ENCODE measurements at places on chromosomes 5 and 9.

DNA sequence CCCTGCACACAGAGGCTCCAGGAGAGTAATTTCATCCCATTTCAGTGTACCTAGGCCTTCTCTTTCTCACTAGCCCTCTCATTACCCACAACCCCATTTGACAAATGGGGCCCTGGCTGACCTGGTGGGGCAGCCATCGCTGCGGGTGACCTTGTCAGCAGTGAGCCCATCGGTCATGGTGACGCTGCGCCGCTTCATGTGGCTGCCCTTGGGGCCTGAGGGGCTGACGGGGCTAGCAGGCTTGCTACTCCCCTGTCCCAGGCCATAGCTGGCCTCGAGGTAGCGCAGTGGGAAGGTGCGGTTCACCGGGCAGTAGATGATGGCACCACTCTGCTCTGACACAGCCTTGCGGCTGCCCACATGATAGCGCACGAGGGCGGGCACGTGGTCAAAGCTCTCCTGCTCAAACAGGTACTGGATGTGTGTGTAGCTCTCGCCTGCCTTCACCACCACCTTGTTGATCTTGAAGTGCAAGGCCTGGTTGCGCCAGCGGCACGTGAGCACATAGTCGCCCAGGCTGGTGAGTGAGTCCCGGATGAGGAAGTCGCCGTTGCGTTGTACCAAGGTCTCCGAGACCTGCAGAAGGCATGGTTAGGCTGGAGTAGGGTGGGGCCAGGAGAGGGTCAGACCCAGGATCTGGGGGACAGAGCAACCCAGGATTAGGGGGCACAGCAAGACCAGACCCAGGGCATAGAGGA is 14.1 kb upstream of the TOR2A start:
- no peak for DNase-seq

GRCh38 chr5:135188233-135188914 is 154.3 kb upstream of the PITX1 start:
- DNase-seq: no peak

GRCh38 chr9:90964101-90965020 is 162.7 kb downstream of the SYK start:
- no peak for DNase-seq

- peak; percentile 66 for DNase-seq
These were observed 693.5 kb downstream of the PTPRD start for GRCh38 chr9:9919174-9919775.

DNA sequence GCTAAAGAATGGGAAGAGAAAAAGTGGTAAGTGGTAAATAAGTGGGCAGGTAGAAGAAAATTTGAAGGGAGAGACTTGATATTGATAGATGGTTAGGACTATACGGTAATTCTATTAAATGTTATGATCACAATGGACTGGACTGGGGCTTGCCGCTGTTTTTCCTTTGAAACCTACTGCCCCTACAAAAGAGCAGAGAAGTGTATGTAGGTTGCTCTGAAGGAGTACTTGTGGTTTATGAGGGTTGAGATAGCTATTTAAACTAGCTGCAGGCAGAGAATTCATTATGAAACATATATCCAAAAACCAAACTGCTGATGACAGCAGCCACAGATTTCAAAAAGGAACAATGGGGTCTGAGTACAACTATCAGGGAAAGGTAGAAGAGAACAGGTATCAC is 16.8 kb upstream of the HK3 start:
- no peak for DNase-seq

DNA sequence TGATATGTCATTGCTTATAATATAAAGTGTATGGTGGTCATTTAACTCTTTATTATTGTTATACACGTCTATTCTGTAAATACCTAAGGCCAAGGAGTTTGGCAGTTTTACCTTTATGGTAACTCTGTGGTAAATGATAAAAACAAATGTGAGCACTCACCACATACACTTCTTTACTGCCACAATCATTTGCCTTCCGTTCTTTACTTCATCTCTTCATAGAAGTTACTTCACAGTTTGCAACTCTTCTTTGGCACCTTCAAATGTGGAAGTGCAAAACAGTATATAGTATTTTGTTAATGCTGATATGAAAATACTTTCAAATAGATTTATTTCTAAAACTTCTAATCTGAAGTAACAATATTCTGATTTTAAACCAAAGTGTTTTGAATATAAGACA is 4.4 kb upstream of the MEF2C start:
- DNase-seq: no peak

GRCh38 chr5:21661184-21661583 is 1192.0 kb downstream of the CDH12 start:
- no peak for DNase-seq

DNA sequence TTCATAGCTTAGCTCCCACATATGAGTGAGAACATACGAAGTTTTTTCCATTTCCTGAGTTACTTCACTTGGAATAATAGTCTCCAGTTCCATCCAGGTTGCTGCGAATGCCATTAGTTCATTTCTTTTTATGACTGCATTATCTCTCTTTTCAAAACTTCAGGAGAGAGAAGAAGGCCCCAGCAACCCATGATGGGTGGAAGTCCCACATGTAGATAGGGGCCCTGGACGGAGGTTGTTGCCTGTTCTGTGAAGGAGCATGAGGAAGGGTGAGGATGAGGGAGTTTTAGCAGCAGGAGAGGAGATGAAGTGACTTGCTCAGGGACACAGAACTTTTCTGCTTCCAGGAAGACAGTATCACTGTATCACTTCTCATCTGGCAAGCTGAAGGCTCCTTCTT is 102.2 kb upstream of the KLF4 start:
- no peak for DNase-seq

DNA sequence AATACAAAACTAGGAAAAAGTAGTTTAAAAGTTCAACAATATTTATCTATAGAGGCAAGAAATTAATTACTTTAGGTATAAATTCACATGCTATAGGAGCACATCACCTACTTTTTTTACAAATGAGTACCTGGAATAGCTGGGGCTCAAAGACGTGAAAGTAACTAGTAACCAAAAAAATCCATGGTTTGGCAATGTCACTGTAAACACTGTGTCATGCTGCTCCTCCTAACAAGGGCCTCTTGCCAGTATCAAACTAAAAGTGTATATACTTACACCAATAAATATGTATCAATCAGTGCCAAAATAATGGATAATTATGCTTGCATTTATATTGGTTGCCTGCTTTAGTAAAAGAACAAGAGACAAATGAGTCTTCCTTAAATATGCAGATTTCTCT is 78.9 kb downstream of the AP3B1 start:
- DNase-seq: no peak

DNA sequence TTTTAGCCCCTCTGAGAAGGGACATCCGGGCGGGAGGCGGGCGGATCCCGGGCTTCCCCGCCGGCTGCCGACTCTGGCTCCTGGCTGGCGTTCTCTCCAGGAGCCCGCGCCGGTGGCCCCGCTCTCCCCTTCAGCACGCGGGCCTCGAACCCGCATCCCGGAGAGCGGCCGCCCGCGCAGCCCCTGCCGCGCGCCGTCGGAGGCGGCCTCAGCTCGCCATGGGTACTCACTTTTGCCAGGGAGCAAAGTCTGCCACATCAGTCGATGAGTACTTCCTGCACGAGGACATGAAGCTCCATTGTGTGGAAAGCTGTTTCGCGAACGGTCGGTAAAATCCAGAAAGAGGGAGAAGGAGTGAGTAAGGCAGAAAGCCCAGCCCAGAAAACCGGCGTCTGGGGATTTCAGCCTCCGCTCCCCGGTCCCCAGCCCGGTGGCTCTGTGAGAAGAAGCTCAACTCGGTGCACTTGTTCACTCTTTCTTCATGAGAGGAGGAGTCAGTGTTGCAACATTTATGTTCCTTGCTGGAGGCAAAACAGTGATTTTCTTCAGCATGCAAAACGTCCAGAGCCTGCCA is at the start of gene PRLR:
TSS of gene PRLR (minus strand) at position 450 of the 574 bp plus-strand sequence. CDS start 140,867 bp downstream, outside the sequence.
- peak; percentile 51 for DNase-seq

DNA sequence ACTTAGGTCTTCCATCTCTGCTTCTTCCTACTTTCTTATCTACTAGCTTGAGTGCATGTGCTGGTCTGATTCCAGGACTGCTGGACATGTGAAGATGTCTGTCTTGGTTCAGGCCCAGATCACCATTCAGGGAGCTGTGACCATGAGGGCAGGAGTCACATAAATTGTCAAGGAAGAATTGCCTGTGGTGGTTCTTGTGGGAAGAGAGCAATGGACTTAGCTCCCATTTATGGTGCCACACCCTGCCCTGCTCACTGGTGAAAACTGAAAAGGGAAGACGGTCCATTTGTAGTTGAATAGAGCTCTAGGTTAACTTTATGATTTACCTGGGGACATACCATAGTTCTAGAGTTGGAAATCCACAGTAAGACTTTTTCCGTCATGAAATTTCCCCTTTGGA is 244.3 kb upstream of the ZNF608 start:
- DNase-seq: no peak

DNA sequence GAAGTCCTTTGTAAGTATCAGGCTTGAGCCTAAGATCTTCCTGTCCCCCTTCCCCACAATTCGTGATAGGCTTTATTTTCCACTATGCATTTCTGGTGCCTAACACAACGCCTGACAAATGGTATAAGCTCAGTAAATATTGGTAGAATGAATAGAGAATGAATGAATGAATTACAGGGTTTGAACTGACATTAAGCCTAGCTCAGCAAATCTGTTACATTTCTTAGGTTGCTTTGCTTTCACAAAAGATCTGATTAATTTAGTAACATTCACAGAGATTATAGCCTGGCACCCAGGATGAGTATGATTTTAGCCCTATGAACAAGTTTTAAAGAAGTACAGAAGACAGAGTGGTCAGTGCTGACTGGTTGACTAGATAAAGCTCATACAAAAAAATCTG is 16.4 kb downstream of the RUSC2 start:
- no peak for DNase-seq
